Memory B cell (primary cell): ENCODE measurements at places on chromosomes 12 and 14.

GRCh38 chr14:67453575-67454300 lies 34.8 kb downstream of the TMEM229B start:
- no peak for DNase-seq

- no peak for DNase-seq
Observed at GRCh38 chr14:40630471-40630870, 976.2 kb upstream of the LRFN5 start.

- DNase-seq: no peak
Observed at GRCh38 chr14:72519543-72519942, 374.4 kb downstream of the DPF3 start.

- DNase-seq: no peak
Observed at GRCh38 chr12:57848208-57848607, 1.7 kb upstream of the CTDSP2 start.

DNA sequence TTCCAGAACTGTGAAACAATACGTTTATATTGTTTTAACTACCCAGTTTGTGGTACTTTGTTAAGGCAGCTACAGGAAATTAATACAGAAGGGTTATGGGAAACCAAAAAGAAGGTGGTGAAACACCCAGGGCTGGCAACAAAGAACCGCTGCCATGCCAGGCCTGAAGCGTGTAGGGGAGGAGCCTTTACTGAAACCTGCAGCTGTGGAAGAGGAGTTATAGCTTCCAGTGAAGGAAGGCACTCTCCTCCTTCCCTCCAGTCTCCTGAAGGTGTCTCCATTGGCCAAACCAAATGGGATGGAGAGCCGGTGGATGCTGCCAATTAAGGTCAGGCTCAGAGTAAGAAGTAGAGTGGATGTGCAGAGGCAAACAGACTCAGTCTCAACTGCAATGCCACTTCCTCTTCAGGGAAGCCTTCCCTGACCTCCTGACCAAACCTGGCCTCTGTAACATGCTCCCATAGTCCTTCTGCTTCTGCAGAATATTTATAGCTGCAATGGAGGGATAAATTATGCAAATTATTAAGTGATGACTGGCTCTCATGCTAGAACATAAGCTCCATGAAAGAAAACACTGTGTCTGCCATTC lies 168.3 kb downstream of the DAD1 start:
- no peak for DNase-seq

GRCh38 chr12:131134523-131135310 lies 181.0 kb downstream of the ADGRD1 start:
- no peak for DNase-seq

GRCh38 chr12:79737875-79738718 lies 47.3 kb upstream of the PAWR start:
- DNase-seq: peak; percentile 54

DNA sequence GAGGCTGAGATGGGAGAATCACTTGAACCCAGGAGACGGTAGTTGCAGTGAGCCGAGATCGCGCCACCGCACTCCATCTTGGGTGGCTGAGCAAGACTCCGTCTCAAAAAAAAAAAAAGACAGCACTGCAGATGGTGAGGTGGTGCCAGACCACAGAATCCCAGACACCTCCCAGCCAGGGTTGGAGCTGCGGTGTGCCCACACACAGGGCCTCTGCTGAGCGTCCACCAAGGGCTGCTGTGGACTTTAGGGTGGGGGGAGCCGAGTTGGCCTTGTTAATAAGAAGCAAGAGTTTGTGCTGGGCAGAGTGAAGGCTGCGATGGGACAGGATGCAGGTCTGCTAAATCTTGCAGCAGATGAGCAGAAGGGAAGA lies 14.2 kb downstream of the KMT5A start:
- DNase-seq: no peak

DNA sequence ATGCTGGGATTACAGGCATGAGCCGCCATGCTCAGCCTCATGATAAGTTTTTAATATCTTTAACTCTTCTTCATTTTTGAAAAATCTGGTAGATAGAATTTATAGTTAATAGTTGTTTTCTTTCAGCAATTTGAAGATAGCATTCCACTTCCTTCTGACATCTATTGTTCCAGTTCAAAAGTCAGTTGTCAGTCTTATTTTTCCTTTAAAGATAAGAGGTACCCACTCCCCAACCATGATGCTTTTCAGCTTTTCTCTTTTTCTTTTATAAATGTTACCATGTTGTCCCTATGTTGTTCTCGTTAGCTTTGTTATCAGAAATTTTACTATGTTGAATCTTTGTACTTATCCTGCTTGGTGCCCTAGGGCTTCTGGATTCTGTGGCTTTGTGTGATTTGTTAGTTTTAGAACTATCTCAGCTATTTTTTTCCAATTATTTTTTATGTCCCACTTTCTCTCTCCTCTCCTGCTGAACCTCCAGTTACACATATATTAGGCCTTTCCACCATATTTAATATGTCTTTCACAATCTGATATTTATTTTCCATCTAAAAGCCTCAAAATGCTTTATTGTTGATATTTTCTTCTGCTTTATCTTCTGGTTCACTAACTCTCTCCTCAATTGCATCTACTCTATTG lies 181.6 kb upstream of the FOXN3 start:
- DNase-seq: no peak

DNA sequence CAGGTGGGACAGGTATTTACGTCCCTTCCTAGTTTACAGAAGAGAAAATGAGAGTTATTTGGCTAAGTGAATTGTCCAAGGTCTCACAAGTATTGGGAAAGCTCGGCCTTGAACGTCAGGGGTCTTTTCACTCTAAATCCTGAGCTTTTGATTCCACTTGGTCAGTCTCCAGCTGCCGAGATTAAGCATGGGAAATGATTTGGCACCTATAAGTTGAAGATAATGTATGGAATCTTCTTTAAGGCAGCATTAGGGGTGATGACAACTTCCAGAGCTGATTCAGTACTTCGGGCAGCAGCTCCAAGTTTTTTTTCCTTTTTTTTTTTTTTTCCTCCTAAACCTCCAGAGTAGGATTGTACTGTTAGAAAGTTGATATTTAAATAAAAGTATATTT lies 722 bp downstream of the FAM234B start:
- no peak for DNase-seq
